Dermis blood vessel endothelial cell (primary cell): ENCODE measurements at places on chromosomes 2 and 18.

- no peak for DNase-seq
These were observed 65.4 kb downstream of the EIF2AK3 start for GRCh38 chr2:88561646-88562388.

DNA sequence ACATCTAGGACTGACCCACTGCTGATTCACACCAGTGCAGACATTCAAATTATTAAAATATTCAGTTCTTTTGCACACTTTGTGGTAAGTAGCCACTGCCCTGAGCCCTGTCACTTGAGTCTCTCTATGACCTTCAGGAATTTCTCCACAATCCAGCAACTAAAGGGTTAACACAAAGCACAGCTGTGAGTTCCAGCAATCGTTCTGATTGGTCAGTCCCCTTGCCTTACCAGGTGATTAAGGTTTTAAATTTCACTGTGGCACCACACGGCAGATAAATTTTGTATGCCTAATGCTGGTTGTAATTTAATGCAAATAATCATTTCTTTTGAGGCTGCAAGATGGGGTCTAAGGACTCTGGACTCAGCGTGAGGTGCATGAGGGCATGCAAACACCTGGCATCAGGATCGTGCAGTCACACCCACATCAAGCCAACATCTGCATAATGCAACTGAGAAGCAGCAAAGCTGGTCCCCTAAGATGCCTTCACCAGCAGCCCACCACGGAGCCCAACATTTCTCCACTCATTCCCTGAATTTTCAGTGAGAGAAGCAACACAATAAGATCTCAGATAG is 36.6 kb downstream of the SLC14A1 start:
- DNase-seq, result no peak

GRCh38 chr2:237557633-237558015 is 8.8 kb upstream of the PRLH start:
- DNase-seq, result no peak

GRCh38 chr2:118838741-118839455 is 8.6 kb downstream of the EN1 start:
- DNase-seq, result no peak
